ENCODE measurements at places on chromosomes 7 and 10.

GRCh38 chr10:19816411-19817230 is at the start of gene PLXDC2:
Gene PLXDC2, plus strand, starts transcription at chr10:19816432.
- DNase-seq = no peak

- DNase-seq = no peak
Measured at GRCh38 chr10:101644002-101644401, 51.0 kb downstream of the FBXW4 start.

DNA sequence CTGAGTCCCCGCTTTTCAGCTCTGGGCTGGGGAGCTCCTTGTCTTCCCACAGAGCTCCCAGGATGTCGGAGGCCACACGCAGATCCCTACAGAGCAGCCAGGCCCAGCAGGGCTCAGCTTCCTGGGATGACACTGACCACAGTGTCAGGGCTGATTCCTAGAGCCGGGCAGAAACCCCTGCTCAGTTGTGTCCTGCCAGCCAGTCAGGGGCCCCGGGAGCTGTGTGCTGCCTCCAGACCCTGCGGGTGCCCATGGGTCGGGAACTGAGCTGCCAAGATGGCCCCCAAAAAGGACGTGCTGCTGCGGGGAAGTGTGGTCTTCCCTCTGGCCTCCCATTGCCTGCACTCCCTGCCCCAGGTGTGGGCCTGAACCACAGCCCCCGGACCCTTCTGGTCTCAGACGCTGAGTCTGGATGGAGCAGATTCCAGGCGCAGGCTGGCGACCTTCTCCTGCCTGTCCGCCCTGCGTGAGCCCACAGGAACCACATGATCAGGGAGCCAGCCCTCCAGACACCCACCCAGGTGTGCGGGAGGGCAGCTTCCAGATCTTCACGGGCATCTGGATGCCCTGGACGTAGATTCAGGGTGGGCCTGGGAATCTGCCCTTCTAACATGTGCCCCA is 217.4 kb downstream of the MAD1L1 start:
- no peak for DNase-seq

DNA sequence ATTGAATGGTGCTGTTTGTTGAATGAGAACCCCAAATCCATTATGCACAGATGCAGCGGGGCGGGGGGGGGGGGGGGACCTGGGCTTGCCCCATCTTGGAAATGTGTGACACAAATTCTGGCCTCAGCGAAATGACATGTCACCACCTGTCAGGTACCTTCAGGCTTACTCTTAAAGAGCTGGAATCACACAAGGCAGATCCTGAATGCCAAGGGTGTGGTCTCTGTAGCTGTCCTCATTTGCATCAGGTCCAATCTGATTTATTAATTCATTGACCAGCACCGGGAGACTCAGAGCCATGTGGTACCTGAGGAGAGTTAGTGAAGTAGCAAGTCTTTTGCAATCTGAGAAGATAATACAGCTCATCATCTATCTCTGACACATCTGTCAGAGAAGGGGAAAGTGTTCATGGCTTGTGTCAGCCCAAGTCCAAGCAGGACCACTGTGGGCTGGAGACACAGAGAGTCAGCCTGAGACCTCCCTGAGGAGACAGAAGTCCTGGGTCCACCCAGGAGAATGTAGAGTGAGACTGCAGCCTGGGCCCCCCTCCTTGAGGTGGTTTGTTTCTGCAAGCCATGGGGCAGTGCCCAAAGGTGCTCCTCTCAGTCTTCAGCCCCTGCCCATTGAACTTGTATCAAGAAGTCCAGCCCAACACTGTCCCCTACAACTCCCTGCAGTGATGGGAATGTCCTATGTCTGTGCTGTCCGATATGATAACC is 46.7 kb downstream of the ADCYAP1R1 start:
- DNase-seq = no peak

DNA sequence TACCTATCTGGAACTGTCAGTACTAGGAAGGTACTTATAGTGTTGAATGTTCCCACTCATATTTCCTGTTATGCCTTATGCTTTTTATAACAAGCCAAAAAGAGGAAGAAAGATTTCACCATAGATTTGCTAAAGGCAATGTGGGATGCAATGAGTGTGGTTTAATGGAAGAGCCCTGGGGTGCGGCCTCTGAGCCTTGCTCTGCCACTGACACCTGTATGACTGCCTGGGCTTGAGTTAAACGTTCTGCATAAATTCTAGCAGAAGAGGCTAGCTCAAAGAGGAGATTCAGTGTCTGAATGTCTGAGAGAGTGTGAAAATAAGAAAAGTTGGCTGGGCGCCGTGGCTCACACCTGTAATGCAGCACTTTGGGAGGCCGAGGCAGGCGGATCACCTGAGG is 143.8 kb downstream of the TPST1 start:
- no peak for DNase-seq

- DNase-seq = no peak
Measured at GRCh38 chr7:108057951-108058481, 55.1 kb upstream of the LAMB1 start.

DNA sequence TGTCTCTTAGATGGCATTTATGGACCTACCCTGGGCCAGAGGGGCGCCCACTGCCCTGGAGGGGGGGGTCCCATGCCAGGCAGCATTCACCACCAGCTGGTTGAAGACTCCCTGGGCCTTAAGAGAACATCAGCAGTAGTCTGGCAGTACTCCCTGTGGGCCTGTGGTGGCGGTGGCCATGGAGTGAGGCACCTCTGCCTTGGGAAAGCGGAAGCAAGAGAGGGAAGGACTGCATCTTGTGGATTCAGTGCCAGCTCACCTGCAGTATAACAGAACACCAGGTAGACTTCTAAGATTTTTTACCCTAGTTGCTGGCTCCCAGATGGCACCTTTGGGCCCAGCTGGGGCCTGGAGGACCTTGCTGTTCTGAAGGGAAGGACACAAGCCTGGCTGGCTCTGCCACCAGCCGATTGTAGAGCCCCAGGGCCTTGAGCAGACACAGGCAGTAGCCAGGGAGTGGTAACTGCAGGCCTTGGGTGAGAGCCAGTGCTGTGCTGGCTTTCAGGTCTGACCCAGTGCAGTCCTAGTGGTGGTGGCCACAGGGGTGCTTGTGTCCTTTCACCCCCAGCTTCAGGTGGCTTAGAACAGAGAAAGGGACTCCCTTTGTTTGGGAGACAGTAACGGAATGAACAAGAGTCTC is 15.8 kb downstream of the PLAC9 start:
- DNase-seq = no peak

DNA sequence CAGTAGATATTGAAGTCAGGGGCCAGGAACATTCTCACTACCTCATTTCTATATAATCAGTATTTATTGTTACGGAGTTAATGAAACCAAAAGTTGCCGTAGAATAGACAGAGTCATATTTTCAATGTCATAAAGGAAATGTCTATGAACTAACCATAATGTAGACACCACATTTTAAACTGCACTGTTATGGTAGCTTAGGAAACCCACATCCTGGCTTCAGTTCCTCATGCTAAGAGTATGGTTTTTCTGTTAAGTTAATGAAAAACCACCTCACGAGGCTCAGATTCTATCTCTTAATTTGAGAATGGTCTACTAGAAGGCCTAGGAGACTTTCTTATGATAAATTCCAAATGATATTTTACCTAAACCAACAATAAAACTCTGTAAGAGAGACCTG is 166.5 kb downstream of the TMEM26 start:
- DNase-seq = no peak

DNA sequence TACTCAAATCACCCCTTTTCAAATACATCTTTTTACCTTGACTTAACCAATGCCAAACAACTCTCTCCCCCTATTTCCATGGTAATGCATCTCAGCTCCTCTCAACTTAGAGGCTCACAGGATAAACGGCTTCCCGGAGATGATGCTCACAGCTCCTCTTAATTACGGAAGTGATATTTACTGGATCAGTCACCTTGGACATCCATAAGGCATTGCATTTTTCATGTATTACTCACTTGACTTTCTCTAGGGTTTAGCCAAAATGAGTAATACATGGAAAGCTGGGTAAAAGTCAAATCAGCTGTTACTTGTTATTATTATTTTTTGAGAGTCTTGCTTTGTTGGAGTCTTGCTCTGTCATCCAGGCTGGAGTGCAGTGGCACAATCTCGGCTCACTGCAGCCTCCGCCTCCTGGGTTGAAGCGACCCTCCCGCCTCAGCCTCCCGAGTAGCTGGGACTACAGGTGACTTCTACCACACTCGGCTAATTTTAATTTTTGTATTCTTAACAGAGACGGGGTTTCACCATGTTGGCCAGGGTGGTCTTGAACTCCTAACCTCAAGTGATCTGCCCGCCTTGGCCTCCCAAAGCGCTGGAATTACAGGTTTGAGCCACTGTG is 73.3 kb upstream of the RHEB start:
- DNase-seq = no peak

GRCh38 chr7:111113263-111114017 is 22.5 kb downstream of the LRRN3 start:
- DNase-seq = no peak

DNA sequence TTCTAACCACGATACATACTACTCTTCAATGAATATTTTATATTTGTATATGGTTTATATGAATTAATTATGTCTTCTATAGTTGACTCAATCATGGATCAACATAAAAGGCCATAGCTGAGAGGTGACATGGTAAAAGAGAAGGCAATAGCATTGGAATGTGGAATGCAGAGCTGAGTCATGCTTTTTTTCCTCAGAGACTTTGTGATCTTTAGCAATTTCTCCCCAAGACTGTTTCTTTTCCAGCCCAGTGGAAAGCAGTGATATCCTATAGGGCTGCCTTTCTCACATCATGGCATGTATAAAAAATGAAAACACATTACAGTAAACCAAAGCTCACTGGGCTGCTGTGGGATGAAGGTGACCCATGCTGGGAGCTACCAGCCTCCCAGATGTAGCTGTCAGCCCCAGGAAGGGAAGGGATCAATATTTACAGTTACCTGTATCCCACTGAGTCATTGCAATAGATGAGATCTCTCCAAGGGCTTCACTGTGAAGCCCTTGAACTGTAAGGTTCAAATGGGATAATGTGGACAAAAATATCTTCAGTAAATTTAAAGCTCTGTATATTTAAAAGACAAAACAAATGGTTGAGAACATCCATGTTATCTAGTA is 30.2 kb downstream of the SLC39A12 start:
- no peak for DNase-seq
